Testis (tissue), 5 donors: ENCODE measurements at places on chromosomes 7 and 10. TPM values are rescaled to one million over a fixed set of nuclear protein-coding genes. Genes with fewer than 3 reads are reported as not detected.
A peak's percentile ranks its signal among the peaks of the same experiment; 100 is the strongest.

GRCh38 chr10:125012851-125013528 is 71.1 kb downstream of the ZRANB1 start:
- H3K36me3 ChIP-seq: no peaks in the 10 kb centered on the region
- H3K27me3 ChIP-seq: no peaks in the 10 kb centered on the region
- peaks cover 90% of the 10 kb centered on the region for H3K4me1 ChIP-seq
- H3K27ac ChIP-seq: peak overlapping the region; percentile 90
- H3K4me3 ChIP-seq: no peak overlapping the region
- DNase-seq: no peak

DNA sequence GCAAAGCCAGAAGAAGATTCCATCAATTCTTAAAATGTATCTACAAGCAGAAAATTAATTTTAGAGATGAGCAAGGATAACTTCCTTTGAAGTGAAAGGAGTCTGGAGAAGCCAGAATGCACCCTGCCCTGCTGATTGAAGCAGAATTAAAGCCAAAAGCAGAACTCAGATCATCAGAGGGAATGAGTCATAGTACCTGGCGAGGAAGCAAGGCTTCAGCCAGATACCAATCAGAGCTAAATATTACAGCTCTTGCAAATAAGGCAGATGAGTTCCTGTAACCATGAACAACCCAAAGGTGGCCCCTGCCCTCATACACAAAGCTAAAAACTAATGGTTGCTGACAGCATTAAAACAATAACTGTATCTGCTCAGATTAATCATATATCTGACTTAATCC is 10.4 kb downstream of the HTR7 start:
- no peak overlapping the region for H3K27ac ChIP-seq
- H3K36me3 ChIP-seq: no peaks in the 10 kb centered on the region
- H3K4me1 ChIP-seq: no peaks in the 10 kb centered on the region
- H3K27me3 ChIP-seq: no peaks in the 10 kb centered on the region
- no peak overlapping the region for H3K4me3 ChIP-seq
- no peak for DNase-seq

DNA sequence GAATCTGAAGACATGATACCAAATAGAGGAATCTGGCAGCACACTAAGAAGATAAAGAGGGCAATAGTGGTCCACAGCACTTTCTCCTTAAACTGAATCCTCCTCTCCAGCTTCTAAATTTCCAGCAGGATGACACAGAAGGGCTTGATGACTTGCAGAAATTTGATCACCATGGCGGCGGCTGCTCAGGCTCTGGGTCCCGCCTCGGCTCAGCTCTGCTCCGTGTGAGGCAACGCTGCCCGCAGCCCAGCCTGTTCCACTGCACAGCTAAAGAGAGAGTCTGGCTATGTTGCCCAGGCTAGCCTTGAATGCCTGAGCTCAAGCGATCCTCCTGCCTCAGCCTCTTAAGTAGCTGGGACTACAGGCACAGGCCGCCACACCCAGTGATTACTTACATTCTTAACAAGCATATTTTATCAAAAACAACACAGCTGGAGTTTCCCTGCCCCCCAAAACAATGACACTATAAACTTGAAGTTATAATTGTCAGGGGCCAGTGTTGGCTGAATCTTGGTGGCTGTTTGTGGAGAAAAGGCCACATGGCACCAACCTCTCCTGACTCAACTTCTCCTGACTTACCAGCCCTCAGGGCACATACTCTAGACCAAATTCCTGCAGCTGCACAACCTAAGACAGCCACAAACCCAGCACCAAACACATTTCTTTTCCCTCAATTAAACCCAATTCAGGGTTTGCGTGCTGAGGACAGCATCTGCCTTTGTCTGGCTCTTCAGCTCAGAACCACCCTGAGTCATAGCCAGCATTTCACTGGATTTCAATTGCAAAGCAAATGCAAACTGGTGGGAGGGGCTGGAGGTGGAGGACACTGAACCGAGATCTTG is 11.6 kb upstream of the TNPO3 start:
- no peak for DNase-seq
- no peaks in the 10 kb centered on the region for H3K4me1 ChIP-seq
- no peak overlapping the region for H3K27ac ChIP-seq
- H3K27me3 ChIP-seq: no peaks in the 10 kb centered on the region
- H3K4me3 ChIP-seq: no peak overlapping the region

DNA sequence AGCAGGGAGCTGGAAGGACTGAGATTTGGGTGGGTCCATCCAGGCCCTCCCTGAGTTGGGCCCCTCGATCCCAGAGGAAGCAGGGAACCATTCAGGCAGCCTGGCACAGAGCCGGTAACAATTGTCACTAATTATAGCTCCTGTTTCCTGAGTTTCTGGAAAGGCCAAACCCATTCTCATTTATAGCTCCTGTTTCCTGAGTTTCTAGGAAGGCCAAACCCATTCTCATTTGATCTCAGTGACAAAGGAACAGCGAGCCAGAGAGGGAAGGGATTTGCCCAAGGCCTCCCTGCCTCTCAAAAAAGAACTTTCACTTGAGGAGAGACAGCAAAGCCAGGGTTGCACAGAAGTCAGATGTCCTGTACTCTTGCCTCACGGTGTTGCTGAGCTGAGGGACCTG is 521.9 kb downstream of the TYW1 start:
- no peak overlapping the region for H3K4me3 ChIP-seq
- H3K4me1 ChIP-seq: no peaks in the 10 kb centered on the region
- H3K36me3 ChIP-seq: no peaks in the 10 kb centered on the region
- H3K27ac ChIP-seq: no peak overlapping the region
- no peak for DNase-seq

- peak overlapping the region; percentile 91 for H3K27ac ChIP-seq
- peaks cover 30% of the 10 kb centered on the region for H3K4me1 ChIP-seq
- peak; percentile 75 for DNase-seq
- no peak overlapping the region for H3K4me3 ChIP-seq
Observed at GRCh38 chr10:78972160-78972946, 96.4 kb upstream of the ZMIZ1 start.

GRCh38 chr10:12586741-12587140 is 237.4 kb downstream of the CAMK1D start:
- no peak for DNase-seq
- H3K4me1 ChIP-seq: peaks cover 6% of the 10 kb centered on the region
- H3K27me3 ChIP-seq: no peaks in the 10 kb centered on the region
- no peak overlapping the region for H3K4me3 ChIP-seq

The COL13A1 gene
- polyA plus RNA-seq: 2.5 TPM

DNA sequence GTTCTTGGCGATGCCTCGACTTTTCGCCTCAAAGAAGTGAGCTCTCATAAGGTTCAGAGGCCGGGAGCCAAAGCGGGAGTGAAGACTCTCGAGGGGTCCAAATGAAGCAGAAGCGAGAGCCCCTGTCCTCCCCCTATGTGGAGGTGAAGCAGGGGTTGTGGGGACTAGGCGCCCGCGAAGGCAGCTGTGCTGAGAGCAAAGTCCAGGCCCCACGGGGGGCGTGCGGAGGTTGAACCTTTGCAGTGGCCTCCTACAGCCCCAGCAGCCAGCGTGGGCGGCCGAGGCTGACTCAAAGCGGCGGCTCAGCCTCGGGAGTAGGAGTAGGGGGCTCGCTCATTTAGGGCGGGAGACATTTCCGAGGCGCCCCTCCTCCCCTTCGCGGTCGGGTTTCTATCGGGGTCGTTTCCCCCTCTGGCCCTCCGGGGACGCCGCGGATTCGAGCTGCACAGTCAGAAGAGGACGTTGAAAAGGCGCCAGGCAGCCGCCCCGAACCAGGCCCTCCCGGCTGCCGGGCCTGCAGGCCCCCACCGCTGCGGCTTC is 553 bp upstream of the ADD3 start:
- H3K4me3 ChIP-seq: peak overlapping the region; percentile 100
- no peaks in the 10 kb centered on the region for H3K27me3 ChIP-seq
- no peaks in the 10 kb centered on the region for H3K36me3 ChIP-seq
- DNase-seq: peak; percentile 71

DNA sequence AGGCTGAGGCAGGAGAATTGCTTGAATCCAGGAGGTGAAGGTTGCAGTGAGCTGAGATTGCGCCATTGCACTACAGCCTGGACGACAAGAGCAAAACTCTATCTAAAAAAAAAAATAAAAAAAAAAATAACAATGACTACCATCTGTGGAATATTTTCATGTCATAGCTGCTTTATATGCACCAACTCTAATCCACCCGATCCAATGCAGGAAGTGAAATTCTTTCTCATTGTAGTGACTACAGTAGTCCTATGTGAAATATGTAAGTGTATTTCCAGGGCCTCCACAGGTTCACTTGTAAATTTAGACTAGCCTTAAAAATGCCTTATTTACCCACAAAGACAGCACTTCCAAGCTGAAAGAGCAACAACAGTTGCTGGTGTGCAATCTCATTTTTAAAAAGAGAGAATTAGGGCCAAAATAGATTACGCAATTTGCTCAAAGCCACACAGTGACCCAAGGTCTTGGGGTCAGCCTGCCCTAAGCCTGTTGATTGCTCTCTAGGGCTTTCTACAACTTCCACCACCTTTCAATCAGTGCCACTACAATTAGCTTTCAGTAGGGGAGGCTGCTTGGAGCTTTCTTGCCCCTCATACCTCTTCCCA is 25.8 kb upstream of the EGFR start:
- H3K27ac ChIP-seq: no peak overlapping the region
- DNase-seq: no peak
- no peaks in the 10 kb centered on the region for H3K36me3 ChIP-seq
- no peaks in the 10 kb centered on the region for H3K4me1 ChIP-seq
- H3K4me3 ChIP-seq: no peak overlapping the region
- H3K27me3 ChIP-seq: no peaks in the 10 kb centered on the region

DNA sequence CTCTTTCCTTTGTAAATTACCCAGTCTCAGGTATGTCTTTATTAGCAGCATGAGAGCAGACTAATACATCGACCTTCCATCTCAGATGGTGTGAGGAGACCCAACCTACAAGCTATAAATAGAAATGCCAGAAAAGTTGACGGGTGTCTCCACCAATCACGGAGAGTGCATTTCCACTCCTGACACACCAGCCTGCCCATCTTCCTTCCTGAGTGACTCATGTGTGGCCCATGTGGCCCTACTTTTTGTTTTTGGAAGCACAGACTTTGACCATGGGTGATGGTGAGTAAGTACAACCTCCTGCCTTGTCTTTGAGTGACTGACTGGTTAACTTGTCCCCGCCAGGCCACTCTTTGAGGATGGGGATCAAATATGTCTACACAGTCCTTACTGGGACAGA is 147.0 kb downstream of the OAT start:
- H3K27ac ChIP-seq: no peak overlapping the region
- no peak for DNase-seq
- H3K4me1 ChIP-seq: no peaks in the 10 kb centered on the region

DNA sequence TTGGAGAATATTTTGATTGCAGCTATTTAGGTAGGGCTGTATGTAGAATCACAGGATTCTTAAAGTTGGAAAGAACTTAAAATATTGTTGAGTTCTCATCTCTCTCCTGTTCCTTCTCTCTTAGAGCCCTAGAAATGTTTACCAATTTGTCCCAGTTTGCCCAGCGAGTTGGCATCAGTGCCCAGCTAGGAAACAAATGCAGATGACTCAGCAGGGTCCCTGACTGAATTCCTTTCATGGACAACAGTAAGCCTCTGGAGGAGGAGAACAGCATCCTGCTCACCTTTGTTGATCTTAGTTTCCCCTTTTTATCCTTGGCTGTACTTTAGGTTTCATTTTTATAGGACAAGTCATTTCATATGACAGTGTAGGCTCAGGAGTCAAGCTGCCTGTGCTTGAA is 89.3 kb downstream of the SEC23IP start:
- H3K36me3 ChIP-seq: no peaks in the 10 kb centered on the region
- H3K27me3 ChIP-seq: no peaks in the 10 kb centered on the region
- no peak overlapping the region for H3K27ac ChIP-seq
- no peak for DNase-seq
- H3K4me3 ChIP-seq: no peak overlapping the region
- no peaks in the 10 kb centered on the region for H3K4me1 ChIP-seq

DNA sequence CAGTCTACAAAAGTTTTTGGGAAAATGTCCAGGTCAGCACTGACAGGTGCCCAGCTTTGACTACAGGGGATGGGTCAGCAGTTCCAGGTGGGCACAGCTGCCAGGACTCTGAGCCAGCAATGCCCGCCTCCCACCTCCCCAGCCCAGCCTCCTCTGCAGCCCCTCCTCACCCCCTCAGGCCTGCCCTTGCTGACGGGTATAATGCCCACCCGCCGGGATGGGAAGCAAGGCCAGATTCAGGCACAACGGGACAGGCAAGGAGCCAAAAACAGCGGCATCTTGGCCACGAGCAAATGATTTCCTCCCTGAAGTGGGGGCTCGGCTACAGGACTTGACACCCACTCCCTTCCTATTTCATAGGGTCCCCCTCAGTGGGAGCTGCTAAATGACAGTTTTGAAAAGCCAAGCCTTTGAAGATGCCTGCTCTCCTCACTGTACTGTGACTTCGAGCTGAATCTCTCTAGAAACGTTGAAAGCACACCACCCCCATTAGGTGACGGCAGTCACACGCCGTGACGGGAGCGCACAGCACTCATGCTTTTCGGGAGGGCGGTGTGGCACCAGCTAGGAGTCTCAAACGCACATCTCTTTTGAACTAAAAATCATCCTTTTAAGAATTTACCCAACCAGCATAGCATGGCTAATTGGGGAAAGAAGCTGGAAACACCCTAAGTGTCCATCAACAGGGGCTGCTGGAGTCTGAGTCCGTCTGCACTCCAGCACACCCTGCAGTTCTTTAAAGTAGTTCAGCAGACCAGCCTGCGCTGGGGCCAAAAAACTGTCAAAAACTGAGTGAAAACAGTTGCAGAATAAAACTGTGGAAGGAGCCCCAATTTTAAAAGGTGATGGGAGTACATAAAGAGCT is 29.6 kb downstream of the MAD1L1 start:
- DNase-seq: no peak
- no peak overlapping the region for H3K4me3 ChIP-seq
- H3K4me1 ChIP-seq: peaks cover 5% of the 10 kb centered on the region
- no peak overlapping the region for H3K27ac ChIP-seq

- no peaks in the 10 kb centered on the region for H3K27me3 ChIP-seq
- no peak for DNase-seq
- no peaks in the 10 kb centered on the region for H3K4me1 ChIP-seq
- no peaks in the 10 kb centered on the region for H3K36me3 ChIP-seq
- no peak overlapping the region for H3K27ac ChIP-seq
Observed at GRCh38 chr7:113314594-113314993, 196.2 kb upstream of the SMIM30 start.

DNA sequence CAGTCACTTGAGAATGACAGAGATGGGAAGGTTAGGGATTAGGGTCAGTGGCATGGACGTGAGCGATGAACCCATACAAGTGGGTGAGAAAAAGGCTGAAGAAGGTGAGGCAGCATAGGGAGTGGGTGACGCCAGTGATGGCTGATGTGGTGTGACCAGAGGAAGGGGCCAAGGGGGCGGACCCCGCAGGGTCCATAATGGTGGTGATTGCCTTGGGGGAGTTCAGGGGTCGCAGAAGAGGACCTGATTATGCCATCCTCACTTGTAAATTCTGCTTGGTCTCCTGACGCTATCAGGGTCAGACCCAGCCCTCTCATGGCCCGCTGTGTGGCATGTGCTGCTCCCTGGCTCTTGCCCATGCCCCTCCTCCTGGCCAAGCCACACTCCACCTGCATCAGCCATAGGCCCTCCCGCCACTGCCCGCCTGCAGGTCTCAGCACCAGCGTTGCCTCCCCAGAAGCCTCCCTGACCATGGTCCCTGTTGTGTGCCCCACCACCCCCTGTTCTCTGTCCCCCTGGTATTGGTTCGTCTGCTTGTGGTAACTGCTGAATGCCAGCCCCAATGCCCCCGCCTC is 235.7 kb downstream of the EBF3 start:
- H3K4me1 ChIP-seq: no peaks in the 10 kb centered on the region
- H3K27me3 ChIP-seq: no peaks in the 10 kb centered on the region
- DNase-seq: no peak
- H3K27ac ChIP-seq: no peak overlapping the region

- no peak for DNase-seq
- H3K36me3 ChIP-seq: no peaks in the 10 kb centered on the region
- no peak overlapping the region for H3K27ac ChIP-seq
- no peak overlapping the region for H3K4me3 ChIP-seq
- H3K4me1 ChIP-seq: peaks cover 38% of the 10 kb centered on the region
- no peaks in the 10 kb centered on the region for H3K27me3 ChIP-seq
Observed at GRCh38 chr7:107068156-107068555, 23.7 kb downstream of the PRKAR2B start.
